ENCODE measurements at places on chromosomes 2 and 18.

DNA sequence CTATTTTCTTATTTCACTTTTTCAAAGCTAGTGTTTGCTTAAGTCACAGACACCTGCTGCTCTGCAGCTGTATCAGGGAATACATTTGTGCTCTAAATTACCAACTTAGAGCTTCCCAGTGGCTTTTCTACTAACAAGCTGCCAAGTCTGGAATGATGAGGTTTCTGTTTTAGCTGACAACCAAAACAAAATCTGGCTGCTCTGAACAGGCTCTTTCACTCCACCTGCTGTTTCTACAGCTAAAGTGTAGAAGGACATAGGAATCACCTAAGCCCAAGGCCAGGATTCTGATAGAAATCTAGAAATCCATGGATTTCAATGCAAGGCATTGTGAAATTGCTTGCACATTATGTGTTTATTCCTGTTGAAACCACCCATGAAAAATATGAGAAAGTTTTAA lies 201.2 kb downstream of the SUCLG1 start:
- no peak for DNase-seq

- DNase-seq: no peak
Observed at GRCh38 chr2:70504750-70505149, 48.9 kb downstream of the TGFA start.

DNA sequence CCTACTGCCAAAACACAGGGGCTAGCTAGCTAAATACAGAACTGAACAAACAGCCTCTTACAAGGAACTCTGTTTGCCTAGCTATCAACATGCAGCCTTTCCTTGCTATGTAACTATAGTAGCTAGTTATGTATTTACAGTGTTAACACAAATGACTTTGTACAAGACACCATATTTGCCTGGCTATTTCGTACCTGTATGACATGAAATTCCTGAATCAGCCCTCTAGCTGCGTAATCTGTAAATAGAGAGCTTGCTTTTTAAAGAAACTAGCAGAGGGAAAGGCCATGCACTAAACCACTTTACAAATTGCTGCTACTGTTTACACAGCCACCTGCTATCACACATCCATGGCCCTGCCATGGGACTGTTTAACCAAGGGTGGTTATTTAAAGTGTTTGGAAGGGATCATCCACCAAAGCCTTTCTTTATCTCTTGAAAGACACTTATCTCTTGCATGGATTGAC lies 248.7 kb downstream of the TFCP2L1 start:
- DNase-seq: peak; percentile 77

DNA sequence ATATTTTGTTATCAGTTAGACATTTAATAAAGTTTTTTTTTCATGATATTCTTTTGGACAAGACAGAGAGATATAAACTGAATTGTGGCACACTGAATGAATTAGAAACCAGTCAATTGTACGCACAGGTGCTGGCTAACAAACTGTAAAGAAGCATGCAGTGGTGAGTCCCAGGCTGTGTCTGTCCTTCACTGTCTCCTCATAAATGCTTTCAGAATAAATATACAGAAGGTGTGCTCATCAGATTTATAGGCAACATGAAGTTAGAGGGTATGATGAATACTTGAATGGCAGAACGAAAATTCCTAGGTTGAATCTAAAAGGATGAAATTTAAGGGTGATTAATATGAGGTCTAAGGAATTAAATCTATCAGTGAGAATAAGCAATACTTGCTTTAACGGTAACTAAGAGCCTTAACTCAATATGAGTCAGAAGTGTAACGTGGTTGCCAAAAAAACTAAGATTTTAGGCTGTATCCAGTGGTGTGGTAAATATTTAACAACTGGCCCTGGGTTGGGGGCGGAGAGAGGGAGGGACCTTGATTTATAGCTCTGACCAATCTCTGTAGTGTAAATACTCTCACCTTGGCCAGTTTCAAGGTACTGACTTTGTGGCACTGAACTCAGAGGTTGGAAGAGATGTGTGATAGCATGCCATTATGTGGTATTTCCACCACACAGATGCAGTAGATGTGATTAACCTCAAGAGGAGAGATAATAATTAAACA lies 41.9 kb upstream of the AAK1 start:
- DNase-seq: no peak

GRCh38 chr2:118842661-118843482 lies 4.6 kb downstream of the EN1 start:
- DNase-seq: peak; percentile 70
